ENCODE measurements at places on chromosomes 3 and 15.

DNA sequence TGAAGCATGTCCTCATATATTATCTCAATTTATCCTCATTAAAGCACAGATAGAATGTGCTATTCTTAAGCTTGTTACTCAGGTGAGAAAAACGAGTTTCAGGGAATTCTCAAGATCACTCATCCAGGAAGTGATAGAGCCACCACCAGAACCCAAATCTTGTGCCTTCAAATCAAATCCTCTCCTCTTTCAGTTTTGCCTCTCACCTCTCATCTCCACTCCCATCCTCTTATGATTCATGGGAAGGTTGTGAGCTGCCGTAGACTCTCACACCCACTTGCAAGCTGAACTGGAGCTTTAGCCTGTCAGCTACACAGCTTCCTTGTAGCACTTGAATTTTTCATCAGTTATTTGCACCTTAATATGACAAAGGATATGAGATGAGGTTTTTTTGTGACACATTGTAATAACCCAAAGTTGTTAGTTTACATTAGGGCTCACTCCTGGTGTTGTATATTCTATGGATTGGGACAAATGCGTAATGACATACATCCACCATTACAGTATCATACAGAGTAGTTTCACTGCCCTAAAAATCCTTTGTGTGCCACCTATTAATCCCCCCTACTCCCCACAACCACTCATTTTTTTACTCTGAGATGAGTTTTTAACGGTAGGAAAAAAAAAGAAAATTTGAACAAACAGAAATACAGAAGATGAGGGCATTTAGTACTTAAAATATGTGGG lies 25.7 kb downstream of the GPR15 start:
- no peak for DNase-seq

DNA sequence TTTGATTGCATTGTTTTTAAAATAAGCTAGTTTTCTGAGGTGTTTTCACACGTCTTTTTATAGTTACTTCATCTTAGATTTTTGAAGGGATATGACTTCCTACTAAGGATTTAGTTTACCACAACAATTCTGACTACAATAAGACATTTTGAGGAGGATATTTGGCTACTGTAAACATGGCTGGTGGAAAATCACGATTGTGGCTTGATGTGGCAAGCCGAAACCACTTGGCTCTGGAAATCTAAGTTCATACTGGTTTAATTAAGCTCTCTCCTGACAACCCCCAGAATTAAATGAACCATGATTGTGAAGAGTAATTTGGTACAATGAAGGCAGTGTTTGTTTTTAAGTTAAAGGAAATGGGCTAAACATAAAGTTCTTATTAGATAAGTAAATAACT lies 30.8 kb downstream of the ST3GAL6 start:
- DNase-seq, result no peak

- DNase-seq, result no peak
Measured at GRCh38 chr3:71389911-71390573, 193.5 kb downstream of the FOXP1 start.

DNA sequence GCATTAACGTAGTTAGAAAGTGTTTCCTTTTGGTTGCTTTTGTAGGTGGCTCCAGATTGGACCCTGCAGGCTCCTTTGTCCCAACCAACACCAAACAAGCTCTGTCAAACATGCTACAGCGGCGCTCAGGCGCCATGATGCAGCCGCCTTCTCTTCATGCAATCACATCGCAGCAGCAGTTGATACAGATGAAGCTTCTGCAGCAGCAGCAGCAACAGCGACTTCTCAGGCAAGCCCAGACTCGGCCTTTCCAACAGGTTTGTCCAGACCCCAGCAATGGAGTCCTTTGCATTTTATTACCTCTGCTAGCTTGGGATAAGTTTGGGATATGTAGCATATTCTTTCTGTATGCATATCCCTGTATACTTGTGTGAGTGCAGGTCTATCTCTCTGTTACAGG lies 10.1 kb upstream of the P2RY12 start:
- DNase-seq, result no peak

- DNase-seq, result peak; percentile 69
Measured at GRCh38 chr3:125374996-125375941, at the start of gene ZNF148. Gene ZNF148, minus strand, starts transcription at chr3:125375325. Its CDS starts 61,685 bp downstream, at chr3:125313640.

GRCh38 chr3:161415506-161416231 lies 44.4 kb upstream of the SPTSSB start:
- DNase-seq, result no peak

DNA sequence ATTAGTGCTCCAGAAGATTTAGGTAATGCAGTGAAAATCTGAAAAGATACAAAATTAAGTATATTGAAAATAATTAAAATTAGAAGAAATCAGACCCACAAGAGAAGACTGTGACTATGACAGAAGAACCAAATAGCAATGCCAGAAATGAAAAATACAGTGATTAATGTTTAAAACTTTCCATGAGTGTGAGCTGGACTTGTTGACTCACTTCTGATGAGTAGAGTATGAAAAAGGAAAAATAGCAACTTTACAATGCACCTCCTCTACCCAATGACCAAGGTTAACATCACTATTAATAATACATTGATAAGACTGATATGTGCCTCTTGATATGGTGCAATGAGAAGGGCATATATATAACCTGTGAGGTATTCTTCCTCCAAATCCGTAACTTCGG lies 39.3 kb upstream of the SLC22A13 start:
- DNase-seq, result no peak

- DNase-seq, result no peak
Measured at GRCh38 chr3:149850787-149851584, 38.0 kb downstream of the RNF13 start.

DNA sequence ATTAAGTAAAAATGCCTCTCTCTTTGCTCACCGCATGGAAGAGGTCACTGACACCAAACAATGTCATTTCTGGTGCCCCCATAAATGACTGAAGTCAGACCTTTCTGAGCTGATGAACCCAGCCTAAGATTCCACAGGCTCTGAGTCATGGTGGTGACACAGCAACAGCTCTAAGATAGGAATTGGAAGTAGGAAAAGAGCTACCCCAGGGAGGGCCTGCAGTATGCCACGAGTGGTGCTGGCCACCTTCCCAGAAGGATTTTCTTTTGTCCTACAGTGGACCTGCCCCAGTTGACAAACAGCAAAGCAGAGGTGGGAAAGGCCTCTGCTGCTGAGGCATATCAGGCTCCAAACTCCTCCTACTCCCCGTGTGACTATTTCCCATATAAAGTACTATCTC lies 208.1 kb downstream of the MINAR1 start:
- no peak for DNase-seq

DNA sequence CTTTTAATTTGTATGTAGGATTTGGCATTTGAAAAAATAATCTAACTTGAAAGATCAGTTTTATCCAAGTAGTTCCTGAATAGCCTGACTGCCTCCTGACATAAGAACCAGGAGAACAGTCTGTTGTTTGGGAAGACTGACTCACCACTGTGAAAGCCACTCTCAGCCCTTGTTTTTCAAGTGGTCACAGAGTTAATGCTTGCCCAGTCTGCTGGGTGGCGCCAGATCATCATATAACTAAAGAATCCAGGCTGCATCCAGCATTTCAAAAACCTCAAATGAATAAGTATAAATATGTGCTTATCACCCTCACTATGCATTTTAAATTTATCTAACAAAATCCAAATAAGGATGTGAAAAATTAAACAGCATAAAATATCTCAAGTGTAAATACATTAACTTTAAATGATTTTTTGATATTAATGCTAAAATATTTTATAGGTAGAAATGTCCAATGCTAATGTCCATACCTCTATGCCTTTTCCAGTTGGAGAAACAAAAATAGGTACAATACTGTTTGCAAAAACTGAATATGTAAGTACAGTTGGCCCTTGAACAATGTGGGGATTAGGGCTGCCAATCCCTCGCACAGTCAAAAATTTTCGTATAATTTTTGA lies 26.9 kb upstream of the ZBBX start:
- DNase-seq, result no peak

DNA sequence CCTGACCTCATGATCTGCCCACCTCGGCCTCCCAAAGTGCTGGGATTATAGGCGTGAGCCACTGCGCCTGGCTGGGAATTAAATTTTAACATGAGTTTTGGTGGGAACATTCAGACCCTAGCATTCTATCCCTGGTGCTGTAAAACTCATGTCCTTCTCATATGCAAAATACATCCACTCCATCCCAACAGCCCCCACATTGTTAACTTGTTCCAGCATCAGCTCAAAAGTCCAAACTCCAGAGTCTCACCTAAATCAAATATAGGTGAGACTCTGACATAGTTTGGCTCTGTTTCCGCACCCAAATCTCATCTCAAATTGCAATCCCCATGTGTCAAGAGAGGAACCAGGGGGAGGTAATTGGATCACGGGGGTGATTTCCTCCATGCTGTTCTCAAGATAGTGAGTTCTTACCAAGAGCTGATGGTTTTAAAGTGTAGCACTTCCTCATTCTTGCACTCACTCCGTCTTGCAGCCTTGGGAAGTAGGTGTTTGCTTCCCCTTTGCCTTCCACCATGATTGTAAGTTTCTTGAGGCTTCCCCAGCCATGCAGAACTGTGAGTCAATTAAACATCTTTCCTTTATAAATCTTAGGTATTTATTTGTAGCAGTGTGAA lies 96.2 kb upstream of the PLCL2 start:
- no peak for DNase-seq

- DNase-seq, result no peak
Measured at GRCh38 chr3:197753263-197753662, 3.6 kb downstream of the FYTTD1 start.

GRCh38 chr3:50340448-50341329 lies at the start of gene RASSF1:
Gene RASSF1, minus strand, starts transcription at chr3:50340836. Its CDS starts 31 bp downstream, at chr3:50340805.
- DNase-seq, result no peak

- DNase-seq, result peak; percentile 11
Measured at GRCh38 chr3:125150525-125151441, 61.8 kb downstream of the SLC12A8 start.

- DNase-seq, result no peak
Measured at GRCh38 chr3:53833700-53834099, 12.5 kb downstream of the CHDH start.

GRCh38 chr15:80709542-80709941 lies 14.4 kb downstream of the ABHD17C start:
- DNase-seq, result no peak

GRCh38 chr15:26665957-26666791 lies 106.7 kb downstream of the GABRB3 start:
- DNase-seq, result no peak

DNA sequence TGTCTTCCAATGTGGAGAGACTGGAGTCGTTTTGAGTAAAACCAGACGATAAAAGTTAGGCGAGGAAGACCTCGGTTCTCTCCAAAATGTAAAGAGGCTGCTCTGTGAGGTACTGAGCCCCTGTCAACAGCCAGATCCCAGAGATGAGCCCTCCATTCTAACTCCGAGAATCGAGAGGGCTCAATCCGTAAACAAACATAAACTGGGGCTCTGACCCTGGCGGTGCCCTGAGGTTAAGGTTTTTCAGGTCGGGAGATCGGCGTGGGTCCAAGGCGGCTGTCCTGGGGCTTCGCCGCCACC lies 417 bp downstream of the TBCCD1 start:
- DNase-seq, result no peak
